HFFc6 (cell line): ENCODE measurements at places on chromosomes 5 and 9. TPM values are rescaled to one million over a fixed set of nuclear protein-coding genes. Genes with fewer than 3 reads are reported as not detected.

DNA sequence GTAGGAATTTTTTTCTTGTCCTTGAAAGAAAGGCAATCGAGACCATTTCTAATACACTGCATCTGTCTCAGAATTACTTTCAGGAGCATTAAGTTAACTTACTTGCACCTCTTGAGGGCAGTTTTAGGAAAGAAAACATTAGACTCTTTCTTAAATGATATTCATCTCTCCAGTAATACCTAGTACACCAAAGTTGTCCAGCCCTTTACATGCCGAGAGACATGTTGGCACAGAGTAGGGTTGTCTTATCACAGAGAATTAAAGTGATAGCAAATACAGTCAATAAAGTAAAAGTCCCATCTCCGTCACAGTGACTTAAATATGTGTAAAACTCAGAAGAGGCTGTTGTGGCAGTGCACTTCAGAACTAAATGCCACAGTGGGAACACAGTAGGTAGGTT, 154.3 kb upstream of the KCNN2 start:
- no peak for DNase-seq

DNA sequence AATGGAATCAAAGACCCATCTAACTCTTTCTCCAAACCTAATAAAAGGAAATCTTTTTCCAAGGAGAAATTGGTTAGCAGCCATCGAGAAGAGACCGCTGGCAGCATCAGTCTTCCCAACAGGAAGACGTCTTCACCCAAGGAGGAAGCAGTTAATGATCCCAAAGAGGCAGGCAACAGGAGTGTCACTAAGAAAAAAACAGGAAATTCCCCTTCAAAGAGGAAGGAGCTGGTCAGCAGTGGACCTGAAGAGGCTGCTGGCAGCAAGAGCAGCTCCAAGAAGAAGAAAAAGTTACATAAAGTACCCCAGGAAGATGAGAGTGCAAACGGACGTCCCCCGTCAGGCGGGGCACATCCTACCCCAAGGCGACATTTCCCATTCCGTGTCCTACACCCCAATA, 143.7 kb downstream of the ELAVL2 start:
- DNase-seq: no peak

GRCh38 chr5:52844885-52845284, 57.2 kb downstream of the ITGA1 start:
- DNase-seq: peak; percentile 21

- DNase-seq: no peak
Observed at GRCh38 chr5:102720969-102721368, 34.1 kb upstream of the PAM start.

Gene SOHLH1
- total RNA-seq: not detected in 3 replicates

DNA sequence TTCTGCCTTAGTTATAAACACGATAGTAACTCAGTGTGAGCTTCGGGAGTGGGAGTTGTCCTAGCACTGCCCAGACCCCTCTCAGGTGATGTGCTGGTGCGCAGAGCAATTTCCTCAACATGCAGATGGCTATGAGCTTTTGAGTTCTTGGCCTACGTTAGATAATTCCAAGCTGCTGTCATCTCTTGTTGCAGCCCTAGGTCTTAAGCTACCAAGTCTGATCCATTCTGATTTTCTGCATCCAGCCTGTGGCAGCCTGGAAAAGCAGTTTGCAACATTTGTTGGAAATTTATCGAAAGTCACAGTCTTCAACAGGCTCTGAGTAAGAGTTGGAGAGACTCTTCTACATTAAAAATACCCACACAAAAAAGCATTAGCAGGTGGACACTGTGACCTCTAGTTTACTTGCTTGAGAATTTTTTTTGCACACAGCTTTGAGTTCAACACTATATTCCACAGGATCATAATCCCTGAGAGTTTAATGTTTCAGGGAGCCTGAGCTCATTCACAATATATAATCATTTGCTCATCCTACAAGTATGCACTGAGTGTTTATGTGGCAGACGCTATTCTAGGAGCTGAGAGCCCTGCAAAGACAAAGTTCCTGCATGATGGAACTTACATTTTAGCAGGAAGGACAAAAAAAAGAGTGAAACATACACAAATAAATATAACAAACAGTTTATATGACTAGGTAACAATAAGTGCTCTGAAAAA, 91.6 kb downstream of the UBE2QL1 start:
- peak; percentile 8 for DNase-seq

GRCh38 chr9:123860603-123861002, 69.3 kb downstream of the DENND1A start:
- DNase-seq: no peak

DNA sequence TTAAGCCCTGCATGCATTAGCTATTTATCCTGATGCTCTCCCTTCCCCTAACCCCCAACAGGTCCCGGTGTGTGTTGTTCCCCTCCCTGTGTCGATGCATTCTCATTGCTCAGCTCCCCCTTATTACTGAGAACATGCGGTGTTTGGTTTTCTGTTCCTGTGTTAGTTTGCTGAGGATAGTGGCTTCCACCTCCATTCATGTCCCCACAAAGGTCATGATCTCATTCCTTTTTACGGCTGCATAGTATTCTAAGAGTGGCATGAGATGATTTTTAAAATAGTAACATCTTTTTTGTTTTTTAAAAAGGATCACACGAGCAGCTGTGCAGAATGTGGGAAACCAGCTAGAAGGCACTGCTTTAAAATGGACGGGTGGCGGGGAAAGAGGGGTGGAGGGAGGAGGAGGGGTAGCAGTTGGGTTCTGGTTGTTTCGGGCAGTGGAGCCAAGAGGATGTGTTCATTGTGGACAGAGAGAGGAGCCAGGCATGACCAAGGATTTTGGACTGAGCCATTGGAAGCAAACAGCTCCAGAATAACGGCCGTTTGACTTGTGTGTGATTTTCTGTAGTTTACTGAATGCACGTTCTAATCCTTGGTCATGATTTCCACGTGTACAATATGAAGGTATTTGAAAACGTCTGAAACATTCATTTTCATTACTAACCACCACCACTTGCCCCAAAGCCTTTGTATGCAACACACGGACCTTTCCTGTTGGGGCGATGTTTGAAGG, 1.7 kb upstream of the TENT4A start:
- peak; percentile 77 for DNase-seq

DNA sequence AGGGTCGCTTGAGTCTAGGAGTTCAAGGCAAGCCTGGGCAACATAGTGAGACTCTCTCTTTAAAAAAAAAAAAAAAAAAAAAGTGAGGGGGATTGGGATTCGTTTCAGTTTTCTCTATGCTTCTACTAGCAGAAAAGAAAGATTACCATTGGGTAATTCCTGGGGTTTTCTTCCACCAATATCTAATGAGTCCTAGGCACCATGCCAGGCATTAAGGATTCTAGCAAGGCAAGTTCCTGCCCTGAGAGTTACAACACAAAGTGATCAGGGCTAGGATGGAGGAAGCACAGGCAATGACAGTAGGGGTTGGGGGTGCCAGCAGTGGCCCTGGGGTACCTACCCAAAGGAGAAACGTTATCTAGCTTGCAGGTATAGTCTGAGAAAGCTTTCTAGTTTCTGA, 90.8 kb downstream of the PCDH1 start:
- DNase-seq: no peak

GRCh38 chr5:157232706-157233105, 33.2 kb upstream of the CYFIP2 start:
- DNase-seq: no peak

DNA sequence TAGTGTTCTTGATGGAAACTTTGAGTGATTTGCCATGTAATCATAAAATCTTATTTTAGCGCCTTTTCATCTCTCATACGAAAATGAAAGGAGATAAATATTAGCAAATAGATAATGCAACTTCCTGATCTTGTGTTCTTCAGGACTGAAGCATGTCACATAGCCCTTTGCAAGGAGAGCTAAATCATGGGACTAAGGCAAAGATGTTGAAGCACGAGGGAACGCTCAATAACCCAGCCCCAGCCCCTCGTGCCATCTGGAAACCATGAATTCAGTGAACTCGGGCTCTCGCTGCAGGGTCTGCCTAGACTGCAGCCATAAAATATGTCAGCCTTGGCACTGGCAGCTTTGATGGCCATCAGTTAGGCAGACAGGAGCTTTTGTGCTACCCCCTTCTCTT, 58.2 kb downstream of the F2RL2 start:
- no peak for DNase-seq

- peak; percentile 93 for DNase-seq
Observed at GRCh38 chr5:55601204-55601618, 66.4 kb upstream of the PLPP1 start.

DNA sequence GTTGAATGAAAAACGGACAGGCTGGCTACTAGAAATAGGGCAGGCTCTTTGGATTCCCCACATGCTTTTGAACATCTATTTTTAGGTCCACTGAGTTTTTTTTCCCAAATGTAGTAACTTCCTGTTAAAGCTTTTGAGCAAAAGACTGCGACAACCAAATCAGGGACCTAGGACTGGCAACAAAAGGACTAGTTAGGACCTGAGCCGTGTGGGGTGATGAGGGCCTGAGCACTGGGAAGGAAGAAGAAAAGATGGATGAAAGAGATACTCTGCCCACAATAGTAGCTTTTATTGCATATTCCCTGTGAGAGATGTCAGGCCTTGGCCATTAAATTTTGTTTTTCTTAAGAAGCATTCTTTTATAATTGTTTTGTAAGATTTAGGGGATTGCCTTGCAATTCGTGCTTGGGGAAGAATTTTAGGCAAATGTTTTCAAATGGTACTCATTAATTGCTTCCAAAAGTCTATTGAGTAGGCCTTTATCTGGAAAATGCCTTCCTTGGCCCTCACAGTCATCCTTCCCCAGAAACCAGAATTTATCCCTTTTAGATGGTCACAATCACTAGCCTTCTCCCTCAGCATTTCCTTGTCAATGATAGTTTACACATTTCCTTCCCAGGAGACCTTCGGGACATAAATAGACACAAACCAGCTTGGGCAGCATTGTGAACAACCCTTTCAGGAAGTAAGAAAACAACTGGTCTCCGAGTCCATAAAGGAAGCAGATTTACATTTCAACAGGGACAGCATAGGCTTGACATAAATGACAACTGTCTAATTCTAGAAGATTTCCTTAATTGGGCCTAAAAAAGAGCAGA, 166.5 kb downstream of the RMI1 start:
- DNase-seq: peak; percentile 50

DNA sequence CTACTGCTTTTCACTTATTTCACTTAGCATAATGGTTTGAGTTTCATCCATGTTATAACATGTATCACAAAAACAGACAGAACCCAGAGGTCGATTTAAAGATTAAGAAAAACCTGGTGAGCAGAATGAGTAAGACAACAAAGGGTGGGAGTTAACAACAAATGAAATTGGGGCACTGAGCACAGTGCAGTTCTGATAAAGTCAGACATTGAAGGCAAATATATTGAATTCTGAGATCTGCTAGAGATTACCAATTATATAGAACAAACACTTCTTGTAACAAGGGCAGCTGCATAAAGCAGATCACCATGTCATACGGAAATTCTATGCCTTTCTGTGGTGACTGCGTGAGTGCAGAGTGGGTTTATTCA, 517.3 kb upstream of the RORB start:
- DNase-seq: no peak

Gene IL7R
- total RNA-seq: 49.7 to 75.5 TPM (median 54.6 TPM) in 3 replicates

Gene GPR21
- 0.15 TPM in 1 of 3 replicates, not detected in the others for total RNA-seq

GRCh38 chr5:72147569-72147968, 40.3 kb downstream of the MAP1B start:
- no peak for DNase-seq

- no peak for DNase-seq
Observed at GRCh38 chr5:169653091-169653490, 16.0 kb downstream of the DOCK2 start.

Gene IRF1
- 9.9 to 17.9 TPM (median 10.1 TPM) in 3 replicates for total RNA-seq

Gene CHMP5
- total RNA-seq: 70.8 to 89.6 TPM (median 87.0 TPM) in 3 replicates

- DNase-seq: no peak
Observed at GRCh38 chr9:125659201-125659840, 47.7 kb downstream of the MAPKAP1 start.

DNA sequence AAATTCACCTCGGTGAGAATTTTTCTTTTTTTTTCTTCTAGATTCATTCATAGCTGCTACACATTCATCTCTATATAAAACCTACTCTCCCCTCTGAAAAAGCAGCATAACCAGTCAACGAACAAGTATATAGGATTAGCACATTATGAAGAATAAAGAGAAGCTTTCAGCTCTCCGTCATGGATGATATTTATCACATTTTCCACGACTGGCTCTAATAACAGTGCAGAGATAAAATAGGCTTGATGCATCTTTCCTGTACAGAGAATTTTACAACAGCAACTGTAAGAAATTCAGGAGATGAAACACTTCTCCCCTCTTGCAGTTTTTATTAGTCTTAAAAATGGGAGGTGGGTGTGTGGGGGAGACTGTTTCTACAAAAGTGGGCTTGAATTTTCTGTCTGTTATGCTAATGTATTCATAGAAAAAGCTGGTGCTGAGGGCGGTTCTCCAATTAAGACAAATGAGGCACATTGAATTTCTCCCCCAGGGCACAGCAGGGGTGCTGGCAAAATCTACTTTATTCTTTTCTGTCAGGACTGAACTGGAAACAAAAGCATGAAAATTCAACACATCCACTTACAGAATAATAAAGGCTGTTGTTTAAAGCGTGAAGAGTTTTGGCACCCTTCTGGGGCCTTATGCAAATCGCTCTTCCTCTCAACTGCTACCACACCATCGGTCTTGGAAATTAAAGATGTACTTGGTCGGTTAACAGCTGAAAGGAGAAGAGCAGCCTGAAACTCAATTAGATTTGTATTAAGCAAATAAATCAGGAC, 233.9 kb upstream of the ZNF608 start:
- no peak for DNase-seq

- no peak for DNase-seq
Observed at GRCh38 chr5:82747986-82748385, 329.2 kb downstream of the TMEM167A start.

- peak; percentile 98 for DNase-seq
Observed at GRCh38 chr9:115944166-115944948, 209.2 kb upstream of the PAPPA start.

- DNase-seq: no peak
Observed at GRCh38 chr9:133691191-133691590, 47.0 kb downstream of the SARDH start.

DNA sequence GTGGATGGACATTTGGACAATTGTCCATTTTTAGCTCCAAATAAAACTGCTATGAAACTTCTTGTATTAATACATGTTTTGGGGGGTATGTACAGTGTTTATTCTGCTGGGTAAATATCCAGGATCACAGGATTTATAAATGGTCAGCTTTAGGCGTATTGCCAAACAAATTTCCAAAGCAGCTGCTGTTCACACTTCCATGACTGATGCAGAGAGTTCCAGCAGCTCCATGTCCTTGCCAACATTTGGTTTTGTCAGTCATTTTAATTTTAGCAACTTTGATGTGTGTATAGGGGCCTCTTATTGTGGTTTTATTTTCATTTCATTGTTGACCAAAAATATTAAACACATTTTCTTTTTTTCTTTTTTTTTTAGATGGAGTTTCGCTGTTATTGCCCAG, 9.8 kb upstream of the SUSD1 start:
- DNase-seq: no peak

- DNase-seq: peak; percentile 60
Observed at GRCh38 chr9:125343518-125344275, 82.1 kb downstream of the GAPVD1 start.

Gene AGGF1
- 18.7 to 23.3 TPM (median 20.2 TPM) in 3 replicates for total RNA-seq

Gene ACER2
- 1.3 to 1.9 TPM (median 1.5 TPM) in 3 replicates for total RNA-seq

- DNase-seq: peak; percentile 42
Observed at GRCh38 chr5:66864240-66864884, 268.2 kb downstream of the MAST4 start.
